ENCODE measurements at places on chromosomes 6 and 20.

DNA sequence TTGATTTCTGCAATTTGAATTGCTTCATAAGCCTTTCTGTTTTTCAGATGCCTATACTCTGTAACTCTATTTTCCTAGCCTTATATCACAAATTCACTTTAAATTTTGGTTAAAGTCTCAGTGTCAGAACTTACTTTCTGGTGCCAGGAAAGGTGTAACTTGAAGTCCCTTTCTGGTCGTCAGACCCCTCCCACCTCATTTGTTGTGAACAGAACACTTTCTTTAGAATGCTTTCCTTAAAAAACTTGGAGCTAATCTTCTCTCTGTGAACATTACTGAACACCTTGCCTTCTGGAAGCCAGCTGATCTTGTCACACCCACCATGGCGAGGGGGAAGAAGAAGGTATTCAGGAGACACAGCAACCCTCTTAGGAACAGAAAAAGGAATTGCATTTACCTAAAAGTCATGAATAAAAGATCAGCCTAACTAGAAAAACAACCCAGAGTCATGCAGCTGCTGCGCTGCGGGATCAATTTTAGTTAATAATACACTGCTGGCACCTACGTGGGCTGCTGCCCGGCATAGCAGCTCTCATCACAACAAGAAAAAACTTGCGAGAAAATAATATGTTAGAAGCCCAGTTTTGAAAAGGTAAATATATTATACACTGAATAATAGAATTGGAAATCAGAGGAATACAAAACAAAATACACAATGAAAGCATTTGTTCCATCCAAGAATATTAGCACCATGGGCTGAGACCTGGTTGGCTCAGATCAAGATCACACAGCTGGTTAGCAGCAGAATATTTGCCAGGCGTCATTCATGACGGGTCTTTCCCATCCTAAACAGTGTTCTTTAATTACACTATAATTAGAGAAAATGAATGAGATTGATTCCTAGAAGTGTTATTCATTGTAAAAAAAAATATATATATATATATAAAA is 5.8 kb upstream of the FAM217A start:
- ATAC-seq: no peak

DNA sequence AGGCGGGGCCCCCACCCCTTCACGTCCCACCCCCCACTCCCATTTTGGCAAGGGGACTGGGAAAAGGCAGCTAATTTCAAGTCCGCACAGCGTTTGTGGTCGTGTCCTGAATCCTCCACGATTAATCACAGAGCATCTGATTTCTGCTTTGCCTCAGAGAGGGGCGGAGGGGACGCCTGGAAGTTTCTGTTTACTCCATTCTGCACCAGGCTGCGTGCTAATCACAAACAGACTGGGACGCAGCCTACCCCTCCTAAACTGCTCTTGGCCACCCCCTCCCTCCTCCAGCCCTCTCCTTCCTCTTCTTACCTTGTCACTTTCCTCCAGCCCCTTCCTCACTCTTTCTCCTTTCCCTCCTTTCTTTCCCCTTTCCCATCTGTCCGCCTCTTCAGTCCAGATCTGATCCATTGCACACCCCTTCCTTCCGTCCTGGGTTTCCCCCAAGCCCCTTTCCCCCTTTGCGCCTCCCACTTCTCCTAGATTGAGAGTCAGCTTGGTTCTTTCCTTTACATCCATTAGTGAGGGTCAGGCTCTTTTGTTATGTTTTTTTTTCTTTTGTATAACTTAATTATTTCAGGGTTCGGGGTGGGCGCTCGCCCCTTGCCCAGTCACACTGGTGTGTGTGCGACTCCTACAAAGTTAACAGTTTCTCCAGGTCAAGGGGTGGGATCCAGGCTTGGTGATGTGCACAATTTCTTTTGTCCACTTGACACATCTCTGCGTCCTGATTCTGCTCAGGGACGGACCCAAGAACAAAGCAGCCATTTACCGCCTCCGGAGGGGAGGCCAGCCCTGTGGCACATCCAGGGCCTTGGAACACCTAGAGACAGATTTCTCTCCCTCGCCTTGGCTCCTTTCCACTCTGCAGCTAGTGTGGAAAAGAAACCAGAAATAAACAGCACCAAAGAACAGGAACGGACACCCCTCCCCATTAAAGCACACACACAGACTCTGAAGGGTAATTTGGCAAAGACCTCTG is 520 bp upstream of the RIPOR3 start:
- ATAC-seq: no peak

DNA sequence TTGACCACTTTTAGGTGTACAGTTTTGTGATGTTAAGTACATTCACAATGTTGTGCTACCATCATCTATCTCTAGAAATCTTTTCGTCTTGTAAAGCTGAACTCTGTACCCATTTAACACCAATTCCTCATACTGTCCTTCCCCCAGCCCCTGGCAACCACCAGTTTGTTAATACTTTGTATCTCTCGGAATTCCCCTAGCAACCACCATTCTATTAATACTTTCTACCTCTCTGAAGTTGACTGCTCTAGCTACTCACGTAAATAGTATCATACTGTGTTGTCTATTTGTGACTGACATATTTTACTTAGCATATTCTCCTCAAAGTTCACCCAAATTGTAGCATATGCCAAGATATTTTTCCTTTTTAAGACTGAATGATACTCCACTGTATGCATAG is 82.3 kb upstream of the CLDN20 start:
- peak; percentile 84 for ATAC-seq

- no peak for ATAC-seq
These were observed 635 bp upstream of the C20orf203 start for GRCh38 chr20:32674362-32674789.

DNA sequence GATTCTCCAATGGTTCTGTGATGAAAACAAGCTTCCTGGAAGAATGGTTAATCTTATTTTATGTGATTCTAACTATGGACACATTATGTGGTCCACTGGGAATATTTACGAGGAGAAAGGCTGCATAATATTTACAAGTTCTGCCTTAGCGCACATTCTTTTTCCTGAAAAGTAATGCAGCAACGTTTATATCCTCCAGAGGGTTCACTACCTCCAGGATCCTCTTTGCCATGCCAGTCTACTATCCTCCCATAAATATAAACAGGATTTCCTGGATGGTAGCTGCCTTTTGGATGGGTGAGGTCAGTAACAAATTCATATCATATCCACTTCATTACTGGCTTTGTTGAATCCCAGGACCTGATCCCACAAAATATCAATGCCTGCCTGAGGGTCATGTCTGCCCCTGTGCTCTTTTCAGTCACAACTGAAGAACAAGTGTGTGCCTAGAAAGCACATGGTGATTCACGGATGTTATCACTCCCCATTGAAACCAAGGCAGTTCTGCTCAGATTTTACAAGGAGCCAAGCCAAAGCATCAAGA is 30.4 kb downstream of the ADGRF5 start:
- no peak for ATAC-seq

GRCh38 chr6:36169023-36170007 is 27.2 kb upstream of the BRPF3 start:
- ATAC-seq: no peak

DNA sequence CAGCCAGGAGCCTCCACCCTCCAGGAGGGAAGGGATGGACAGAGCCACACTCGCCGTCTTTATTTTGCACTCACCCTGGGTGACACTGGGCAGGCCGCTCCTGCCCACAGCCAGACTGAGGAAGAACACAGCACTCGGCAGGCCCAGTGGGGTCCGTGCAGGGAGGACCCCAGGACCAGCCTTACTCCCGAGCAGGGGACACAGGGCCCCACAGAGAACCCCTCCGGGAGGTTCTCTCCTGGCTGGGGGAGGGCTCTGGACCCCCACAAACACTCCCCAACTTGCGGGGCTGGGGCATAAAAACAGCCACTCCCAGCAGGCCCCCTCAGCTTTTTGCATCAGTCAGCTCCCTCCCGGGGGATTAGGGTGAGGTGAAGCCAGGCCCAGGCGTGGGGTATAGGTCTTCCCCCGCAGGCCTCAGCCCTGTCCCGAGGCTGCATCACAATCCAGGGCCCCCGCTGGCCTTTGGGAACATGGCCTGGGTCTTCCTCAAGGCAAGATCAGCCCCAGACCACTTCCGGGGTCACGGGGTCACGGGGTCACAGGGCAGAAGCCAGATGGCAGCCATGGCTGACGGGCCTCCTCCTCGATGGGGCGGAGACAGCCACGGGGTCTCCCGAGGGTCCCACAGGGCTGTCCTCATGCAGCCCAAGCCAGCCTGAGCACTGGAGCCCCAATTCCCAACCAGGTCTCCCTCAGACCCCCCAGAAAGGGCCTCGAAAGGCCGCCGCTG is 3.2 kb downstream of the TNFRSF6B start:
- ATAC-seq: peak; percentile 2

- ATAC-seq: no peak
These were observed 13.7 kb upstream of the LAMA4 start for GRCh38 chr6:112268019-112268418.

DNA sequence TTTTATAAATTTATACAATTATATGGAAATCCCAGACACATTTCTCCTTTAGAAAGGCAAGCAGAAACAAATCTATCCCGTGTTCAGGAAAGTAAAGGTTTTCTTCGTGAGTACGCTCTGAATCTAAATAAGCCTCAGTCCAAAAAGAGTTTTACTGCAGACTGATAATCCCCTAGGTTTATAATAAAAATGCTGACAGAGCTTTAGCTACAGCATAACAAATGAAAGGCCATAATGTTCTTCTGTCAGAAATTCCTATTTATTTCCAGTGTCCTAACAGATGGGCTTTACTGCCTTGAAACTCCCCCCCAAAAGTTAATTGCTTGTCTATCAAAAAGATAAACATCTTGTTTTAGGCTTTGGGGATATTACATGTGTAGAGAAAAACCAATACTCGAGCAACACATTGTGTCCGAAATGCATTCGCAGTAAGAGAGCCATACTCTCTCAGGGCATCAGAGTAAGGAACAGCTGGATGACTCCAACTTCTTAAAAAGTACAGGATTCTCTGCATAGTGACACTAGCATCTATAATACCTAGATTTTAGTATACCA is 109.0 kb downstream of the PRKN start:
- no peak for ATAC-seq

DNA sequence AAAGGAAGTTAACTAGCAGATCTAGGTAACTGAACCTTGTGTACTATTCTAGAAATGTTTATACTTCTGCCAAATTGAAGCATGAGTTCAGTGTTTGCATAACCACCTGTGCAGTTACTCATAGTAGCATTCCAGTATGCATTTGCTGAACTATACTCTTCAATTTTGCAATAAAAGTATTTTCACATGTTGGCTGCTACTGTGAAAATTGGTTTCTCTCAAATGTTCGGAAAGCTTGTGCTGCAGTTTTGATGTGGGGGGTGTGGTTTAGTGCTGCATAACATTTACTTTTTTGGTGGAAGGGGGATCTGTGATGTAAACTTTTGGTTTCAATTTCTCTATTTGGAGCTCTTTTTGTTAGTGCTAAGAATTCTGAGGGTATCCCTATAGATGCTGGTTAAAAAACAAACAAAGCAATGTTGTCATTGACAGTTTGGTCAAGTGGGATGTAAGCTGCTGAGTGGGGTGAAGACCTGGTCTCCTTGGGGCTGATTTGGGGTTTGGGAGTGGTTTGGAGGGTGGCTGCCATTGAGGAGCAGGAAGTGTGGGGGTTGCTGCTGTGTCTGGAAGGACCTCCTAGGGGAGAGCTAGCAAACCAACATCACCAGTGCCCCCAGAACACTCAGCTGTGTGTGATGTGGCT is 87.8 kb downstream of the CARMIL1 start:
- ATAC-seq: no peak

DNA sequence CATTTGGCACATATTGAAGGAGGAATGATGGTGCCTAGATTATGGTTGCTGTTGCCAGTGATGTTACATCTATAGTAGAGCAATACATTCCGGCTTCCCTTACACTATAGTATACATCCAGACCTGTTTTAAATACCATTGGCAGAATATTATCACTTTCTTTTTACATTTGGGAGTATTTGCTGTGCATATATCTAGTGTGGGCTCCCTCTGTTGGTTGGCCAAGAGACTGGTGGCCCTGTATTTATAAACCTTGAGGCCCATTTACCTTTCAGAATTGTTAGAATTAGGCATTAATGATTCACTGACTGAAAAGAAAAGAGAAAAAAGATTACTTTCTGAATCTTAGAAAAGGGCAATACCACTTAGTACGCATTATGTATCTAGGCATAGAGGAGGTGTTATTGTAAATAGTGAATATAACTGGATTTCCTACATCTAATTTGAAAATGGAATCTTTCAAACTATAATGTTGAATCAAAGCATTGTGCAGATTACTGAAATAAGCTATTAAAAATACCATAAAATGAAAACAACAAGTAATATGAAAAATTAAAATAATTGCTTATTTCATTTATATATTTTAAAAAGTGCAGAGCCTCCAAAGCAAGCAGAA is 628.8 kb upstream of the MAN1A1 start:
- ATAC-seq: no peak

DNA sequence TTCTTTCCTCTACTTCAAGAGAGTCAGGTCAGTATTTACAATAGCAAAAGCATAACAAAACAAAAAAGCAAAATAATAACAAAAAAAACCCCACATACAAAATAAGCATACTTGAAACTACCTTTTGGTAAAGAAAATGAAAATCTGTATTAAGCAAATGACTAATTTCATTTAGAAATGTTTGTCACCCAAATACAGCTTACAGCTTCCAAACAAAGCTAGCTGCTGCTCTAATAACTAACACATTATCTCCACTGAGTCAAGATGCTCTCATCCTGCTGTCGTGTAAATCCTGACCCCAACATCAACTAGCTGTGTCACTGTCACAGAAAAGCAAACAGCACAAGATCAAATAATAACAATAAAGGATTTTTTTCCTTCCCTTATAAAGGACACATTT is 21.7 kb downstream of the MAP7 start:
- no peak for ATAC-seq

DNA sequence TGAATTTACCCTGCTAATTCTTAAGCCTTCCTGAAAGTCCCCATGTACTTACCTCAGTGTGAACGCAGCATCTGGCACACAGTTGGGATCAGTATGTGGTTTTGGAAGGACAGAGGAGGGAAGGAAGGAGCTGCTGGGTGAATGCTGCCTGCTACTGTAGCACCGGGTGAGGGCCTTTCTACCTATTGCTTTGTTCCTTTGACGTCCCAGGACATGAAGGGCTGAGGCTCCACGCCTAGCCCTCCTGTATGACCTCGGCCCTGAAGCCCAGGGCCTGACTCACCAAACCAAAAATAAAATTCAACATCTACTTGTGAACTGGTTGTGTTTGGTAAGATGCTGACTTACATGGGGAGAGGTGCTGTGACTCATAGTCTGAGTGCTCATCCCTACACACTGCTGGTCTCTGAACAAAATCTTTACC is 51.1 kb downstream of the ARID1B start:
- ATAC-seq: peak; percentile 52

GRCh38 chr6:145279993-145280392 is 455.3 kb downstream of the EPM2A start:
- no peak for ATAC-seq

DNA sequence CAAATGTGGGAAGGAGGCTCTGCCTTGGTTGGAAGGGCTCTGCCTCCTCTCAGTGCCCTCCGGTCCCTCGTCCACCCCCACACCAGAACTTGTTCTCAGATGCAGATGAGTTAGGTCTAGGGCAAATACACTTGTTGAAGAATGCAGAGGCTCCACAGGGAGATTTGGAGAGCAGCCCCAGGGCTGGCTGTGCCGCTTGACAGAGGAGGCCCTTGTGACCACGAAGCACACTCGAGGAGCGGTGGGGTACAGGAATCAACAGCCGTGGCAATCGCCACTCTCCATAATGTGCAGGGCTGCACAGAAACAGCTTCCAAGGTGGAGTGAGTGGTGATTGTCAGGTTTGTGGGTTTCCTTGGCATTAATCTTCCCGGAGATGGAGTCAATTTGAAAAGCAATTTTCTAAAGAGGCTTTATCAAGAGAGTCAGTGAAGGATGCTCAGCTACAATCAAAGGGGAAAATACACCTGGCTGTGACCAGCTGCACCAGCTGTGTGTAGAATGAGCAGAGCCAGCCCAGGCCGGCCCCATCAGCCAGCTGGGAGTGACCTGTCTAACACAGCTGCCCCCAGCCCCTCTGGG is 59.5 kb downstream of the BFSP1 start:
- no peak for ATAC-seq

All from stimulated activated memory B cell treated with anti-CD40 and anti-IgM and Interleukin-4, amounts not matched to agents 10 μg/mL and 1 μg/mL and 100 μg/mL, for 72 hours (primary cell).